Stimulated activated CD4-positive, alpha-beta T cell treated with anti-CD3 and anti-CD28 coated beads, TNF-alpha, amount 100 ng/mL, for 48 hours (primary cell): ENCODE measurements at places on chromosomes 6 and 20.

DNA sequence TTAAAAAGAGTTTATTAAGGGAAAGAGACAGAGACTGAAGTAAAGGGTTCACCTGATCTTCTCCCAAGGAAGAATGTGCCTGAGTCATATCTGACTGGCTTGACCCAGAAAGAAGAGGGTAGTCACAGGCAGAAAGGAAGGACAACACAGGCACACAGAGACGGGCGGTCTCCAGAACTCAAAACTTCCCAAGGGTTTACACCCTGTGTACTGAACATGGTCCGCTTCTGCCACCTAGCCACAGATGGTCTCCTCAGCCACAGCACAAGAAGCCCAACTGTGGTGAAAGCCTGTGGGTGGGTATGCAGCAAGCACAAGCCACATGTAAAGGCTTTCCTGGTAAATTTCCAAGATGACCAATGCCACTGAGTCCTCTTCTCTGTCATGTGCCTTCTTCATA, 17.2 kb downstream of the UNC5CL start:
- no peak for DNase-seq

DNA sequence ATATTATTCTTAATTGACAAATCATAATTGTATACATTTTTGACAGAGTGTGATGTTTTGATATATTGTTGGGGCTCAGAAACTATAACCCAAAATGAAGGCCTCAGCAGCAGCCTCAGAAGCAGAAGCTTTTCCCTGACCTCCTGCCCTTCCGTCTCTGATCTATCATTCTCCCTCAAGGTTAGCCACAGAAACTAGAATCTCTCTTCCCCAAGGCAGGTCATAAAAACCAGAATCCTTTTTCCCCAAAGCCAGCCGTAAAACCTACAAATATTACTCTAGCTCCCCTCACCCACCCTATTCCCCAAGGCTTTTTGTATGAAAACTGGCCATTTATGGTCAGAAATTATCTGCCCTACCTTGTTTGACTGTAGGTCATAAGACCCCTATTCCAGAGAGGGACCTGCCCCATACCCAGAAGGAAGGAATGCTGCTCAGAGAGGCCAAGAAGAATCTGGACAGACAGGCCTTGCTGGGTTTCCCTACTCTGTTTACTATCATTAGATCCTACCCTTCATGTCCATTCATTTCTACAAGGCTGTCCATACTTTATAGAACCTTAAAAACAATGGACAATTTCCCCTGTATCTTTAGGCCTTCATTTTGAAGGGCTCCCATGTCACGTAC, 14.5 kb downstream of the OR2B2 start:
- DNase-seq = no peak

DNA sequence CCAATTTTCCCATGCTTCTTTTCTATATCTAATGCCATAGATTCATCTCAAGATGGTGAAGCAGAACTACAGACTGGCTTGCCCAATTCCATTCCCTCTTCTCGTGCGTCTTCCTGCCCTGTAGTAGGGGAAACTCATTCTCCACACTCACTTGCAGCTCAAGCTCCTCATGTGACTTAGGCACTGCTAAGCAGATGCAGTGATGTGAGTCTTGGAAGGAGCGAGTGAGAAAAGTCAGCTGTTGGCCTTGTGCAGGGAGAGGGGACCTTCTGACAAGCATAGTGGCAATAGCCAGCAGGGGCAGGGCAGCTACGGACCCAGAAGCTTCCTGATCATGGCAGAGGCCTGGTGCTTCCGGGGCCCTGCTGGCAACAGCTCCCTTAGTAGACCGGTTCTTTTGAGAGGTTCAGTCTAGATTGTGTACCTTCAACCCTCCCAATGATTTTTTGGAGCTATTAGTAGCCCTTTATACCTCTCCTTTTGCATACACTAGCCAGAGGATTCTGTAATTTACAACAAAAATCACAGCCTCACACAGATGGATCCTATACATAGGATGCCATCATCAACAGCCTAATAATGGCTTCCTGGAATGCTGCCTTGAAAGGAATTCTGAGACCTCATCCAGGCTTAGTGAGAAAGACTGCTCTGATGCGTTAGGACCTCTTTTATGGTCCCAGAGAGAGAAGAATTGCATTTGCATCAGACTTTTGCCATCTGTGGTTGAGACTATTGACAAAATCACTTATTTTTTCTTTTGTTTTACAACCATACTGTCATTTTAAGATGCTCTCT, 121.5 kb upstream of the RIPOR2 start:
- no peak for DNase-seq

DNA sequence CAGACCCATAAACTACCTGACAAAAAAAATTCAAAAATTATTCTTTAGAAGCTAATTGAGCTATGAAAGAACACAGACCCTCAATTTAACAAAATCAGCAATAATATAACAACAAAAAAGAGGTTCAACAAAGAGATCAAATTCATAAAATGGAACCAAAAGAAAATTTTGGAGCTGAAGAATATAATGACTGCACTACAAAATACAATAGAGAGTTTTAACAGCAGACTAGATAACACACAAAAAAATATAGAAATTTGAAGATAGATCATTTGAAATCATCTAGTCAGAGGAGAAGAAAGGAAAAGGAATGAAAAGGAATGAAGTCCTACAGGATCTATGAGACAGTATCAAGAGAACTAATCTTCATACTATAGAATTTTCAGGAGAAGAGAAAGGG, 422.1 kb downstream of the PAX1 start:
- DNase-seq = no peak
